Fibroblast of the conjunctiva (primary cell): ENCODE measurements at places on chromosomes 12 and 14.

- DNase-seq: peak; percentile 18
These were observed 43.3 kb upstream of the DHRS4 start for GRCh38 chr14:23910101-23910875.

- no peak for DNase-seq
These were observed 53.5 kb downstream of the SUDS3 start for GRCh38 chr12:118429688-118430383.

DNA sequence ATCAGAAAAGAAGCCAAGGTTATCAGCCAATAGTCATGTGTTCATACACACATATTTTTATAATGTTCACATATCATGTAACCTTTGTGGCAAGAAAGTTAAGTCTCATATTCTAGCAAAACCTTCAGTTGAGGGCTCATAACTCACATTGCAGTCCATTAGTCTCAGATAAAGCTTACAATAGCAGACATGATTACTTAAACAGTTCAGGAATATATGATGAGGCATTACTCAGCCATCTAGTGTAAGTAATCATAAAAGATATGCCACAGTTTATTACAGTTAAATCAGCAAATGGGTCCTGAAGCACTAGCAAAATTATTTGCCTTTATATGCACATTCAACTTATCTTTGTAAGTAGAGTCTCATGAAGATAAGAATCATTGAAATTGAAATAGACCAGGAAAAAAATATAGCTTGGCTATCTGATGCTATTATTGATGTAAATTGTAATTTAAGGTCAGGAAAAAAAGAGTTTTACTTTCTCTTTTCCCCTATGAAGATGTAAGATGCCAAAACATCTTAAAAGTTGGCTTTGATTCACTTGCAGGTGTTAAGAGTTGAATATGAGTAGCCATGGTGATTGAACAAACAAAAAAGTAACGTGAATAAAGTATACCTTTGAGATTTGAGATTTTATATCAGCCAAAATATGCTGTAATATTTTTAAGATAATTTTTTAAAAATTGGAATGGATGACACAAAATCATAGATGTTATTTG lies 537.0 kb downstream of the SLC6A15 start:
- no peak for DNase-seq

- no peak for DNase-seq
These were observed 35.6 kb upstream of the CMKLR1 start for GRCh38 chr12:108374596-108375320.

DNA sequence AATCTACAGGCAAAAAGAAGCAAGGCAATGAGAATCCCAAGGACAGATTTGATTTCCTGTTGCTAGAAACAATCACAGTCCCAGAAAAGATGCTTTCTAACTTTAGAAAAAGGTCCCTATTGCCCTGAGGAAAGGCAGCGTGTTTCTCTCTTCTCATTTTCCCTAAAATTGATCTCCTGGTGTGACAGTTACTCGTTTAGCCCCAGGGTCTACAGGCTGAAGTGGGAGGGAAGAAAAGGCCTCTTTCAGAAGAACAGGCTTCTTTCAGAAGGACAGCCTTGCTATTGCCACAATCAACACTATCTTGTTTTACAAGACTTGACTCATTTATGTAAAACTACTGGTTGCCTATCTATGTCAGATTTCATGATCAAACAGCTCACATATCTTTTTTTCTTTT lies 121.8 kb upstream of the OR4E1 start:
- DNase-seq: no peak

DNA sequence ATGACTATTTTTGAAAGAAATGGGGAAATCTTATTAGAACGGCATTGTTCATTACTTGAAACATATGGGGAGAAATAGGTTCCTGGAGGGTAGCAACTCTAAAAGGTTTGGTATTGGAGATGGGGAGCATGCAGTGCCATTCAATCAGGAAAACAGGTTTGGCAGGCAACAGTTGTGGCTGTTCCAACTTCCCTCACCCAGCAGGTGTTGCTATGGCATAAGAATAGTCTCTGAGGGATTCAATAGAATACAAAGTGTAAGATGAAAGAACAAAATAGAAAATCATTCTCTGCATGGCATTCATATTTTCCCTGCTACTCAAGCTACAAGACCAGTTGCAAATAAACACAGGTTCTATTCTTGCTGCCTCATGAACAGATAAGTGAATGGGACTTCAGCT lies 393.3 kb upstream of the RPL10L start:
- DNase-seq: no peak

- no peak for DNase-seq
These were observed 199.0 kb downstream of the DUSP6 start for GRCh38 chr12:89153341-89153740.

DNA sequence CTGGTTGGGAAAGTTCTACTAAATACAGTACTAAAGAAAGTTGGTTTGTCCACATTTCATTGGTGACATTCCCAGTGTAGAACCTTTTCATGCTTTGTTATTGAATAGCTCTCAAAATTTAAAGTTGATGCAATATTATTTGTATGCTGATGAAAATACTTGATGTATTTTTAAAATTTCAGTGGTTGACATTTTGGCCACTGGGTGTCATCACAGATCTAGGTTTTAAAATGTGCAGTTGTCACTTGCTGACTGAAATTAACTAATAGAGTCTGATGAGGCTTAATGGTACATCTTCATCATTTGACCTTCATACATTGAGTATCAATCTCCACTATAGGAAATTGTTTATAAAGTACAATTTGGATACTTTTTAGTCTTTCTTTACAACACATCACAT lies 37.1 kb downstream of the CMAS start:
- peak; percentile 16 for DNase-seq

DNA sequence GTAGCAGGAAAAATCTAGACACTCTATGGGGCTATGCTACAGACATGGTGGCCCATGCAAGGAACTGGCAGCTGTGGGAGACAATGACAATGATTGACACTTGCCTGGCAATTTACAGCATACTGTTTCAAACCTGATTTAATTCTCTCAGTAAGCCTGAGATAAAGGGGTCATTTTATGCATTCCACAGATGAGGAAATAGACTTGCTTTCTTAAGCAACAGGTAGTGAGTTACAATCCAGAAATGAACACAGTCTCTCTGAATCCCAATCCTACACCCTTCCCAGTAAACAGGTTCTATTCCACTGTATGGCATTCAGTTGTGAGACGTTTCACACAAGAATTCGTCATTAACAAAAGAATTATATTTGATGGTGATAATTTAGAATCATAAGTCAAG lies 15.5 kb upstream of the PCNX1 start:
- DNase-seq: no peak
